Tongue (tissue), 3 donors: ENCODE measurements at places on chromosomes 5 and 9.

DNA sequence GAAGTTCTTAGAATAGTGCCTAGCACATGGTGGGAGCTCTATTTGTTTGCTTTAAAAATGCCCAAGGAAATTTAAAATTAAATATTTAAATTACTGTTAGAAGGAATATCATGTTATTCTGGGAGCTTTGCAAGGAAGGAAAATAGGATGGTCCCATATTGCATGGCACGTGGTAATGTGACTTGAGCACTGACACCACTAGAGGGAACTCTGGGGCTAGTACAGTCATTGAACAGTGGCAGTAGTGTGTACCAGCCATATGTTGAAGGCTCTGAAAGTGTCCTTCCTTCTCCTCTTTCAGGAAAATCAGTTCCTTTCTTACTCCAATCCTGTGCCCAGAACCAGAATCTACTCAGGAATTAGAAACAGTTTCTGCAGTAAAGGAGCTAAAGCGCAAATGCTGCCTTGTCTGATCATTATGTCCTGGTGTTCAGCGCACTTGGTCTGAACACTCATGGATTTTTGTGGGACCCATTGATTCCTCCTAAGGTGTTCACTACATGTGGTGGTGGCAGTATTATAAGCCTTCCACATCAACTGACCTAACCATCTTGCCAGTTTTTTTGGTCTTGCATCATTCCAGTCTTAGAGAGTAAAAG lies 54.1 kb downstream of the GDA start:
- peak; percentile 41 for DNase-seq

DNA sequence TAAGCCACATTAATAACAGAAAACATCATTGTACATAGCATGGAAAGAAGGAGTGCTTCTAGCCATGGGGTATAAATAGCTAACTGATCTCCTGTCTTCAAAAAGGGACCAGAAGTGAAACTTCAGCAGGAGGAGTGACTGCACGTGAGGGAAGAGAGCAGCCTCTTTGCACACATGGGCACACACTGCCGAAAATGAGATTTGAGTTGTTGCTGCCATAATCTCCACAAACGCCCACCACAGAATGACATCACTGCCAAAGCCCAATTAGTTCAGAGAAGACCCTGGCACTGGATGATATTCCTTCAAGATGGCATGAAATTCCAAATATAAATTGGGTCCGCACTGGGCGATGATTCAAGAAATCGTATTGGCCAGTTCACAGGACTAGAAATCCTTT lies 238.9 kb upstream of the NR4A3 start:
- peak; percentile 46 for DNase-seq

DNA sequence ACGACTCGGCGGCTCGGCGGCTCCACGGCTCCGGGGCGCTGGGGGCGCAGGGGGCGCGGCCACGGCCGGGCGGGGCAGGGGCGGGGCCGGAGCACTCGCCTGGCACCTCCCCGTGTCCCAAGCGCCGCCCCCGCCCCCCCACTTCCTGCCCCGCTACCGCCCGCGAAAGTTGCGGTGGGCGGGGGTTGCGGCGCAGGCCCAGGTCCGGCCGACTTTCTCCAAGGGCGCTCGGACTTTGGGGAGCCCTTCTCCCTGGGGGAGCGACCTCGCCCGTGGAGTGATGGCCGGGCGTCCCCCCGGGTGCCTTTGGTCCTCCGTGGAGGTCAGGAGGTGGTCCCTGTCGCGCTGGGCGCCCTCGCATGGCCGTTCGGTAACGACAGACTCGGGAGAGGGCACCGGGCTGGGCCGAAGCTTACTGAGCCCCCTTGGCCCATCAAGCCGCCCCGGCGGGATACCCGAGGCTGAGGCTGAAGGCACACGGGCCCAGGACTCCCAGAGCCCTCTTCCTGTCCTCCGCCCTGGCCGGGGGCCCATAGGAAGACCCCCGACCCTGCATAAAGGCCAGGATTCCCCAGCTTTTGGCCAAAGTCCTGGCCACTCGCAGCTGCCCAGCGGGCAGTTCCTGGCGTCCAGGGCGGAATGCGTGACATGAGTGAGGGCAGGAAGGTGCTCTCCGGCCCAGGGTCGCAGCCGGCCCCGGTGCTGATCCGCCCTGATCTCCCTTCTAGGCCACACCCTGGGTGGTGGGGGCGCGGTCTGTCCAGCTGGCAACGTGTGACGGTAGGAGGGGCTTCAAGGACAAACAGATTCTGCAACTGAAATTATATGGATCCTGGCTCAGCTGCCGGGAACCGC lies 883 bp upstream of the VAV2 start:
- peak; percentile 93 for DNase-seq

DNA sequence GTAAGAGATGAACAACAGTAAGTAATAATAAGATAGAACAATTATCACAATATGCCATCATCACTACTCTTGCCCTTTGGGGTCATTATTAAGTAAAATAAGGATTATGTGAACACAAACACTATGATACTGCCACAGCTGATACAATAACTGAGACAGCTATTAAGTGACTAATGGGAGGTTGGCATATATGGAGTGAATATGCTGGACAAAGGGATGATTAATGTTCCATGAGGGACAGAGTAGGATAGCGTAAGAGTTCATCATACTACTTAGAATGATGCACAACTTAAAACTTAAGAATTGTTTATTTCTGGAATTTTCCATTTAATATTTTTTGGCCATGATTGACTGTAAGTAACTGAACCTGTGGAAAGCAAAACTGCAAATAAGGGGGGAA lies 16.6 kb downstream of the POU5F2 start:
- no peak for DNase-seq

GRCh38 chr9:85042981-85043647 lies 373.6 kb downstream of the NTRK2 start:
- DNase-seq = no peak

- DNase-seq = no peak
Measured at GRCh38 chr5:126370796-126371718, 52.2 kb upstream of the GRAMD2B start.

DNA sequence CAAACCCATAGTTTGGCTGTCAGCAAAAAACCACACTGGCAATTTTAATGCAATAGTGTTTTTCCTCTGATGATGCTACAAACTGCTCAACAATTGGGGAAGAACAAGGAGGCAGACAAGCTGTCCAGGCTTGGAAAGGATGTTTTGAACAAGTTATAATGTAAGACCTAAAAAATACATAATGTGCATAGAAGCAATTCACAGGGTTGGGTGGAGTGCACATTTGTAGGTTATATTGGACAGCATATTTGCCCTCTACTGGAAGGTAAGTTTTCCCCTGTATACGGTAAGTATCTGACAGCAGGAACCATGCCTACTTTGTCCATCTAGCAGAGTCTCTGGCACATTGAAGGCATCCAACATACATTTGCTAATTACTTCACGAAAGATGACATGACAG lies 114.3 kb upstream of the PUM3 start:
- DNase-seq = no peak

GRCh38 chr5:157735991-157736390 lies 4.8 kb downstream of the THG1L start:
- peak; percentile 24 for DNase-seq

GRCh38 chr5:78467752-78468357 lies 107.4 kb downstream of the SCAMP1 start:
- peak; percentile 68 for DNase-seq

- DNase-seq = no peak
Measured at GRCh38 chr5:151465476-151465875, 18.1 kb downstream of the SLC36A1 start.

DNA sequence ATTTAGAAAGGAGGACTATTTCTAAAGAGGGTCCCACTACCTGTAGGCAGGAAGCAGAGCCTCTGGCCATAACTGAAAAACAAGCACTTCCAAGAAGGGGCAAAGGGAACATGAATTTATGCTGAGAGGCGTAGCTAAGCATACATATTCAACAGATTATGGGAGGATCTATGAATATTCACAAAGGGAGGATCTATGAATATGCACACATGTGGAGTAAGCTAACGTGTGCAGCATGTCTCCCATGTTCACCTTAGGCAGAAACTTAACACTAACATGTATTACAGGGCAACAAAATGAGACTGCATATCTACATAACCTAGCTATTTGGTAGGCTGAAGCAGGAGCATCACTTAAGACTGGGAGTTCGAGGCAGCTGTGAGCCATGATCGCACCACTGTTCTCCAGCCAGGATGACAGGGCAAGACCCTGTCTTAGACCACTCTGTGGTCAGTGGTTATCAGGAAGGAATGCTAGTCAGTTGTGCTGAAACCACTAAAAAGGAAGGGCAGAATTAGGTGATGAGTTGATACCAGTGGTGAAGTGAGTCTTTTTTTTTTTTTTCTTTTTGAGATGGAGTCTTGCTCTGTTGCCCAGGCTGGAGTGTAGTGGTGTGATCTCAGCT lies 20.8 kb downstream of the FXN start:
- DNase-seq = no peak
